ENCODE measurements at places on chromosomes 4 and X. TPM values are rescaled to one million over a fixed set of nuclear protein-coding genes. Genes with fewer than 3 reads are reported as not detected.

DNA sequence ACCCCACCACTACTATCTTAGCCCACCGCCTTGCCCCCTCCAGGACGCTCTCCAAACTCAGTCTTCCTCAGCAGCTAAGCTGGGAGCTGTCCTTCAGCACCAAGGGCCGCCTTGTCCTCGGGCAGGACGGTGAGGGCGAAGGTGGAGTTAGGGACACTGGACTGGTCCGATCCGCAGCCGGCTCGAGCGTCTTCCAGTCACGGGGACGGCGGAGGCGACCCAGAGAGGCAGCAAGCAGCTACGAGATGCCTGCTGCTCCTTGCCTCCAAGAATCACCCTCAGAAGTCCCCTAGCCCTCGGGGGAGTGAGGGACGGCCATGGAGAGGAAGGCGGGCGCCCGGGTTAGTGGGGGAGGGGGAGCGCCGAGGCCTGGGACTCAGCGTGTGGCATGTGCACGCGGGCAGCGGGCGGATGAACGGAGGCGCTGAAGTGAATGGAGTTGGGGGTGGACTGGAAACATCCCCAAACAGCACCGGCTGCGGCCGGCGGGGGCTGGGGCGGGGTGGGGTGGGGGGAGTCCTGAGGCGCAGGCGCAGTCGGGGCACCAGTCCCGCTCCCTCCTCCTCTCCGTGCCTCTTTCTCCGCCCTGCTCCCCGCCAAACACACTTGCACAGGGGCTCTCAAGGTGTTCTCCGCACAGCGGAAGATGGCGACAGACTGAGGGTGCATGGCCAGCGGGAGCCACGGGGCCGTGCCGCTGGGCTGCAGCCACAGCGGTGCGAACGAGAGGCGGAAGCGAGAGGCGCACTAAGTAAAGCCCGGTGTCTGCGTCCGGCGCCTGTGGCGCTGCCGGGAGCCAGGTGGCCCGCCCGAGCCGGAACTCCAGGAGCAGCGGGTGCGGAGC is at the start of gene NALF2:
Gene NALF2, plus strand, starts transcription at position 545 of the 844 bp plus-strand sequence. CDS start 957 bp downstream, outside the sequence.
- H3K27me3 ChIP-seq, result no peaks in the 10 kb centered on the region
- H3K4me1 ChIP-seq, result no peaks in the 10 kb centered on the region
- H3K36me3 ChIP-seq, result no peaks in the 10 kb centered on the region
- H3K4me3 ChIP-seq, result no peak within 1 kb of the TSS
- DNase-seq, result peak; percentile 77
- H3K27ac ChIP-seq, result peak within 1 kb of the TSS; percentile 40

DNA sequence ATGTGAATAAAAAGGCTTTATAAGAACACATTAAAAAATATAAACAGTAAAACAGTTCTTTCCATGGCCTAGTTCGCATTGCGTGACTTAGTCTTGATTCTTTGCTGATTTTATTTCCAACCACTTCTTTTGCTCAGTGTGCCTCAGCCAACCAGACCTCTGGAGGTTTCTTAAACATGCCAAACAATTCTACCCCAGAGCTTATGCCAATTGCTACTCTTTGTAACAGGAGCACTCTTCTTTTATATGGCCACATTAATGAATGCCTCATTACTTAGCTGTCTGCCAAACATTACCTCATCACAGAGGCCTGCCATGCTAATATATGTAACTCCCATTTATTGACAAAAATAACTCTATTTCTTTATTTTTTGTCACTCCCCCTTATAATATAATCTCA is 202.3 kb downstream of the NDST4 start:
- no peaks in the 10 kb centered on the region for H3K4me1 ChIP-seq
- DNase-seq, result no peak
- no peaks in the 10 kb centered on the region for H3K27me3 ChIP-seq
- no peak overlapping the region for H3K4me3 ChIP-seq

- H3K36me3 ChIP-seq, result no peaks in the 10 kb centered on the region
- no peak for DNase-seq
- H3K27me3 ChIP-seq, result no peaks in the 10 kb centered on the region
- no peak overlapping the region for H3K4me3 ChIP-seq
Measured at GRCh38 chr4:103365285-103365684, 167.1 kb upstream of the CENPE start.

GRCh38 chr4:42080306-42080705 is 72.1 kb downstream of the BEND4 start:
- peaks cover 8% of the 10 kb centered on the region for H3K4me1 ChIP-seq
- DNase-seq, result no peak
- H3K27me3 ChIP-seq, result no peaks in the 10 kb centered on the region
- H3K4me3 ChIP-seq, result no peak overlapping the region
- H3K27ac ChIP-seq, result no peak overlapping the region

DNA sequence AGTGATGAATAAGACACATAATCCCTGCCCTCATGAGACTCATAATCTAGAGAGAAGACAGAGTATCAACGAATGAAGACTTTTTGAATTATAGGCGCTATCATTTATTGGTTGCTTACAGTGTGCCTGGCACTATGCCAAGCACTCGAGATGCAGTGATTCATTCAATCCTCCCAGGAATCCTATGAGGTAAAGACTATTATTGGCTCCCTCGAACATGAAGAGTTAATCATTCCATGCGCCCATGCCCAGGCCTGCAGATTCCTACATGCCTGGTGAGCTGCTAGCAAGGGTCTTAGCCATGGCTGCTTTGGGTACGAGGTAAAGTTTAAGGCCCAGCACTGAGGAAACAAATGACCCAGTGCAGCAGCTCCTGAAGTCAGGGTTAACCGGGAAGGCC is 47.0 kb downstream of the TEX13B start:
- H3K36me3 ChIP-seq, result no peaks in the 10 kb centered on the region
- no peak overlapping the region for H3K4me3 ChIP-seq

GRCh38 chrX:8782595-8782994 is 18.6 kb downstream of the FAM9A start:
- H3K4me3 ChIP-seq, result no peak overlapping the region
- H3K36me3 ChIP-seq, result no peaks in the 10 kb centered on the region
- H3K4me1 ChIP-seq, result no peaks in the 10 kb centered on the region
- no peaks in the 10 kb centered on the region for H3K27me3 ChIP-seq
- no peak for DNase-seq
- H3K27ac ChIP-seq, result no peak overlapping the region

- no peaks in the 10 kb centered on the region for H3K27me3 ChIP-seq
- no peaks in the 10 kb centered on the region for H3K4me1 ChIP-seq
- no peak for DNase-seq
- no peaks in the 10 kb centered on the region for H3K36me3 ChIP-seq
- H3K27ac ChIP-seq, result no peak overlapping the region
- H3K4me3 ChIP-seq, result no peak overlapping the region
Measured at GRCh38 chrX:19704132-19704531, 183.3 kb downstream of the SH3KBP1 start.

DNA sequence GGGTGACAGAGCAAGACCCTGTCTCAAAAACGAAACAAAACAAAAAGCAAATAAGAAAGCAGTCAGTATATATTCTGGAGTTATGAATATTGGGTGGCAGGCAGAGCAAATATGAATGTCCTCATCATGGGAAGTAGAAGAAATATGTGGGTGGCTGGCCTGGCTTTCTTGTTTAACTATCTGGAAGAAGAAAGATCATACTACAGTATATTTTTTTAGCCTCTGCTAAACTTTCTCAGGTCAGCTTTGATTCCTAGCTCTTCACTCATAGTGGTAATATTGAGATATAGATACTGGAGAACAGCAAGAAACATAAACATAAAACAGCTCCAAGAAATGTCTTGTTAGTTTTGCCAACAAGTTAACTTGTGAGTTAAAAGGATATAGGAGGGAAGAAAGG is 192.5 kb downstream of the SOWAHB start:
- H3K27ac ChIP-seq, result no peak overlapping the region
- no peak for DNase-seq
- H3K4me3 ChIP-seq, result no peak overlapping the region
- no peaks in the 10 kb centered on the region for H3K36me3 ChIP-seq

GRCh38 chrX:24080704-24081103 is 25.9 kb downstream of the EIF2S3 start:
- no peak overlapping the region for H3K4me3 ChIP-seq
- no peaks in the 10 kb centered on the region for H3K27me3 ChIP-seq
- DNase-seq, result no peak
- no peak overlapping the region for H3K27ac ChIP-seq
- H3K4me1 ChIP-seq, result no peaks in the 10 kb centered on the region

GRCh38 chr4:2800691-2801596 is 8.1 kb downstream of the SH3BP2 start:
- peak; percentile 67 for DNase-seq
- no peaks in the 10 kb centered on the region for H3K27me3 ChIP-seq
- H3K4me1 ChIP-seq, result peaks cover 72% of the 10 kb centered on the region
- H3K4me3 ChIP-seq, result no peak overlapping the region

GRCh38 chr4:16835597-16836247 is 62.7 kb downstream of the LDB2 start:
- H3K27ac ChIP-seq, result no peak overlapping the region
- no peak for DNase-seq
- H3K4me3 ChIP-seq, result no peak overlapping the region

GRCh38 chrX:23980011-23980441 is 47.0 kb downstream of the KLHL15 start:
- no peaks in the 10 kb centered on the region for H3K27me3 ChIP-seq
- H3K36me3 ChIP-seq, result no peaks in the 10 kb centered on the region
- peak overlapping the region; percentile 80 for H3K27ac ChIP-seq
- H3K4me3 ChIP-seq, result no peak overlapping the region
- no peaks in the 10 kb centered on the region for H3K4me1 ChIP-seq

The SMR3B gene
- total RNA-seq, result not detected

The ETDA gene
- not detected for total RNA-seq

The ZNF732 gene
- not detected for total RNA-seq

The C4orf50 gene
- not detected for total RNA-seq

The SLC6A14 gene
- not detected for total RNA-seq

The AKAP14 gene
- not detected for total RNA-seq

The SCRG1 gene
- total RNA-seq, result 0.11 TPM

The EBP gene
- 43.5 TPM for total RNA-seq

The MCTS1 gene
- total RNA-seq, result 31.6 TPM

The IBSP gene
- not detected for total RNA-seq

The ZNF275 gene
- total RNA-seq, result 8.2 TPM

The GPC4 gene
- 9.8 TPM for total RNA-seq

The GRIA3 gene
- total RNA-seq, result 0.33 TPM

All from thyroid gland (tissue), 4 donors.